ENCODE measurements at places on chromosomes 4 and X. TPM values are rescaled to one million over a fixed set of nuclear protein-coding genes. Genes with fewer than 3 reads are reported as not detected.

- no peak for DNase-seq
These were observed 52.2 kb upstream of the FGF13 start for GRCh38 chrX:138763761-138764160.

DNA sequence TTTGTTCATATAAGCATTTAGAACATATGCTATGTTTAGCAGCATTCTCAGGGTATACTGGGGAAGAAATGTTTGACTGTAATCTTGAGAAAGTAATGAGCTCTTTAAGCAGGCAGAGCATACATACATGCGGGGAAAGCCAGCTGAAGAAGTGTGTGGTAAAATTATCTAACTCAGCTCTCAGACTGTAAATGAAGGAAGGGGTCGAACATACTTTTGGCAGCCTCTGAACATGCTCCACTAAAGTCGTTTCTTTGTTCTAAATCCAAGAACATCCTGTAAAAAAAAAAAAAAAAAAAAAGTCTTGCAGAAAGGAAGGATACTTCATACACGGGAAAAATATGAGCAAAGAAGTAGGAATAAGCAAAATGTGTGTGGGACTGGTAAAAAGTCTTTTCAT is 224.8 kb downstream of the GRID2 start:
- no peak for DNase-seq

- DNase-seq = no peak
These were observed 121.0 kb downstream of the PPA2 start for GRCh38 chr4:105352826-105353225.

DNA sequence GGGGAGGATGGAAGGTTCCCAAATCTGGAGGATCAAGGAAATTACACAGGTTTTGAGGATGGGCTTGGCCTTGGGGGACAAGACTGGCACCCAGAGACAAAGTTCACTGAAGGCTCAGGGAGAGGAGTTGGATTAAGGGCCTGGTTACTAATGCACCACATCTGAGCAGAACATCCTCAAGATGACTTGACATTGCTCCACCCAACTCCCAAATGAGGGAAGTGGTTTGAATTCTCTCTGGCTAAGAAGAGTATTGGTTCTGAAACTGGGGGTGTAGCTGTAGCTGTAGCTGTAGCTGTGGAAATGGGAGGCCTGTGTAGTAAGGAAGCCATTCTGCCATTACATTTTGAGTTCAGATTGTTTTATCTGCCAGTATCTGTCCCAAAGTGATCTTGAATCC is 129.4 kb downstream of the RASL11B start:
- DNase-seq = no peak

GRCh38 chr4:82248903-82249632 is 124.7 kb downstream of the HNRNPD start:
- DNase-seq = no peak

DNA sequence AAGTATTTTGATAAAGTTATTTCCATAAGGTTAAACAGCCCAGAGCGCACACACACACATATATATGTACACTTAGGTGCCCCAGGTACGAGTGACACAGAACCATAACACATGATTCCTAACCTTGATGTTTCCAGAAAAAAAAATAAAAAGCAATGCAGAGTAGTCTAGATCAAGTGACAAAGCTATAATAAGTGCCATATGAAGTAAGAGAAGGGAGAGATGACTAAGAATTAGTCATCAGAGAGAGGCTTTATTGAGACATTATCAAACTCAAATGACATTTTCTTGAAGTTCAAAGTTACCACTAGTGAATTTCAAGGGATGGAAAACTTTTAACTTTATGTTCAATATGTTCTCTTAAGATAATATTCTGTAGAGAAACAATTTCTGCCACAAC is 215.0 kb downstream of the HTR2C start:
- DNase-seq = no peak

GRCh38 chrX:107842715-107843400 is 17.2 kb downstream of the MID2 start:
- no peak for DNase-seq

- peak; percentile 31 for DNase-seq
These were observed 41.1 kb upstream of the WDR1 start for GRCh38 chr4:10157478-10158332.

GRCh38 chr4:127846061-127846460 is 34.6 kb upstream of the PLK4 start:
- DNase-seq = no peak

DNA sequence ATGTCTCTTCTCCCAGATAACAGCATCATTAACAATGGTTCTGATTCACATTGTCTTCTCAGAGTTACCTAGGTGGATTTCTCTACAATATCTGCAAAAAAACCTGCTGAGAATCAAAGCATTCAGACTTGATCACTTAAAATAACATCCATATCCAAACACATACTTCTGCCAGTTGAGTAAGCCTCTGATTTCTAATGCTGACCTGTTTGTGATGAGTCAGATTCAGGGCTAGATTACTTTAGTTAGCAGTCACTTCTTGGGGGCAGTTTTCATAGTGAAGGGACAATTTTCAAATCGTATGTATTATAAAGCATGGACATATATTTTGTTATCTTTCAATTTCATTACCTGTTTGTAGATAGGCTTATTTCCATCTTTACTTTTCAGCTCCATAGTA is 35.5 kb downstream of the CCNI start:
- no peak for DNase-seq

DNA sequence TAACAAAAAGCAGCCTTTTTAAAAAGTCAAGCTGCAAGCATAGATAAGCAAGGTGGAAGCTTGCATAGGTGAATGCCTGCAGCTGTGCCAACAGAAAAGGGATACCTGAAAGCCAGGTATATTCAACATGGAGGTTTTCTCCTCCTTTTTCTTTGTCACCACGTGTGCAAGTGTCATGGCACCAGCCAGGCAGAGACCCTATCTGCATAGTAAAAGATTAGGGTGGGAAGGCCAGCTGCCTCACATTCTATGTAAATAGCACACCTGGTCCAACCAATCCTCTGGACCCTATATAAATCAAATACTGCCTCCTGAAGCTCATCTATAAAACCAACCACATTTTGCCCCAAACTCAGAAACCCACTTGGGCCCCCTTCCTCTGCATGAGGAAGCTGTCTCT is 28.0 kb upstream of the PLK4 start:
- no peak for DNase-seq

- no peak for DNase-seq
These were observed 688 bp downstream of the UXT start for GRCh38 chrX:47658301-47658683.

DNA sequence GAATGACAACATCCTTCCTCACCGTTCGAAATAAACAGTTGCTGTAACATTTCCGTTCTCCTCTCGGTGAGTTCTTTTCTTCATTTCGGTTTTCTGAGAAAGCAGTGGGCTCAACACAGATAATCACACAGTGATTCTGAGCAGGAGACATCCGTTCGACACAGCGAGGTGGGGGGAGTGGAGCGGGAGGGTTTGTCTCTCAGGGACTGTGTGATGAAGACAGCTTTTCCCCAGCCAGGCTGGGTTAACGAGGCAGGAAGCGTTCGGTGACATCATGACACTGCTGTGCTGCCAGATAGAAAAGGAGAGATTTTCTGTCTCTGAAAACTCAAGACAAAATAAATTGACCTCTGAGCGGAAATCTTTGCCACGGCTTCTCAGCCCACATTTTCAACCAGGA is 119.3 kb downstream of the CRLF2 start:
- DNase-seq = peak; percentile 54

- DNase-seq = no peak
These were observed 69.9 kb downstream of the COX7B2 start for GRCh38 chr4:46839128-46839527.

GRCh38 chrX:48961585-48962091 is 4.2 kb upstream of the OTUD5 start:
- no peak for DNase-seq

DNA sequence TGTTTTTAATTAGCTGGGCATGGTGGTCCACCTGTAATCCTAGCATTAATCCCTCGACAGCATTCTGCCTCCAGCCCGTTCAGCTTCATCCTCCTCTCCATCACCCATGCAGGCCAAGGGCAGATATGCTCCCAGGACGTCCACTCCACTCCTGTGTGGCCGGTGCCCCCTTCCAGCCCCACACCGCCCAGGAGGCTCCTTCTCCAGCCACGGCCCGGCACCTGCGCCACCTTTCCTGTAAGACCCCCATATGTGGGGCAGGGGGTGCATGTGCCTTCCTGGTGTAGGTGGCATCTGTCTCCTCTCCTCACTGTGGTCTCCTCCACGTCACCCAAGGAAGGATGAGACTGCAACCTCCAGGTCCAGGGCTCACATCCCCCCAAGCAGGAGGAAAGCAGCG is 57.0 kb upstream of the MXD4 start:
- DNase-seq = no peak

GRCh38 chr4:137934911-137935310 is 307.2 kb downstream of the SLC7A11 start:
- no peak for DNase-seq

DNA sequence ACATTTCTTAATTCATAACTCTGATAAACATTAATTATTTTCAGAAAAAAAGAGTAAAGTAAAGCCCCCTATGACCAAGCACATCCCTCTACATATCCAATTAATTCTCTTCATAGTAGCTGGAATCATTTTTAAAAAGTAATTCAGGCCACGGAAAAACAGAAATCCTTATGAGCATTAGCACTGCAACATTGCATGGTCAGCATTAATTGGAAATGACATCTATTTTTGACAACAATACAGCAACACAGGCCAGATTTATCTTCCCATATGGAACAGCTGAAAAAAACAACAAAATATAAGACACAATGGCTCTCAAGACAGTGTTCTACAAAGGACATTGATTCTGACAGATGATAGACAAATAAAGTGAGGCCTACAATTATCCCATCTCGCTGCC is 236.6 kb downstream of the TMA16 start:
- no peak for DNase-seq

DNA sequence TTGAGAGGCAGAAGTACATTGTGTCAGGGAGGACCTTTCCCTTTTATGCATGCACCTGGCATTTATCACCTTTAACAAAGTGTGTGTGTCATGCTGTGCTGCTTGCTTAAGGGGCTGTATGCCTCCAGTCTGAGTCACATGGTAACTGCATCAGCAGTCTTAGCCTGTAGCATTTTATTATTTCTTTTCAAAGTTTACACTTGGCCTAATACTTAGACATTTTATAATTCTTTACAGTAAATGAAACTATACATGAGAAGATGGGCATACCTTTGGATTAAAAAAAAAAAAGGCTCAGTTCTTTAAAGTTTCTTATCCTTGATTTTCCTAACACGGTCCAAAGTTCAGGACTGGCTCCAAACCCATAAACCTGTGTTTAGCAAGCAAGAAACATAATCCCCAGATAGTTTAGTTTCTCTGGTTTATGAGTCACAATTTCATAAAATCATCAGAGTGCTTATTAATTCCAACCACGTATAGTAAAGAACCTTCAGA is 14.6 kb downstream of the NPNT start:
- DNase-seq = no peak

DNA sequence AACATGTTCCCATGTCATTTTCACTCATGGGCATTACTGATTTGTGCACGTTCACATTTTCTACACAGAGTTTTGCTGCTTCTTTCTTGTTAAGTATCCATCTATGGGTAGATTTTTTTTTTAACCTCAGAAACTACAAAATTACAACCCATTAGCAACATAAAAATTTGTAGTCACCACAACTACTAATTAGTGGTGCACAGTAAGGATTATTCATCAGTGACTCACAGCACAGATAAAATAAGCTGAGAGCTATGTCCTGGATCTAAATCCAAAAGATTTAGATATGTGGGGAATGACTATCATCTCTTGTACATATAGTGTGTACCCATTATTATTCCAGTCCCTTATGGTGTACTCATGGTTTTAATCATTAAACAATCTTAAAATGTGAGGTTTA is 19.7 kb upstream of the AMELX start:
- DNase-seq = no peak

- no peak for DNase-seq
These were observed 177.3 kb downstream of the FRMPD4 start for GRCh38 chrX:12315526-12315925.

- DNase-seq = no peak
These were observed 2414.2 kb downstream of the PCDH7 start for GRCh38 chr4:33134366-33134765.

DNA sequence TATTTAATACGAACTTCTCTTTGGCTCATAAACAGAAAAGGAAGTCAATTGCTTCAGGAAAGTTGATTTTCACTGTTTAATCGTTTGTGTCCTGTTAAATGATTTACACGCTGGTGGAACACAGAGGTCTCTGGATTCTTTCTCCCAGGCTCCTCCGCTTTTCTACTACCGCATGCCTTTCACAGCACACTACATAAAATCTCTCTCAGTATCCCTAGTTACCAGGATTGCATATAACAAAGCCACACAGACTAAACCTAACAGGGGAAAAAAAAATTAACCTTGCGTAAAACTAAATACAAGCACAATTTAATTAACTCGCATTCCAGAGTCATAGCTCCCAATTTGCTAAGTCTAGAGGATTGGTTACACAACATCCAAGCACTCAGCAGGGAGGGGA is 133.9 kb downstream of the CORIN start:
- no peak for DNase-seq

GRCh38 chr4:88110826-88111225 is 47.6 kb downstream of the ABCG2 start:
- DNase-seq = no peak

GRCh38 chrX:111164728-111165127 is 68.7 kb downstream of the PAK3 start:
- DNase-seq = no peak

DNA sequence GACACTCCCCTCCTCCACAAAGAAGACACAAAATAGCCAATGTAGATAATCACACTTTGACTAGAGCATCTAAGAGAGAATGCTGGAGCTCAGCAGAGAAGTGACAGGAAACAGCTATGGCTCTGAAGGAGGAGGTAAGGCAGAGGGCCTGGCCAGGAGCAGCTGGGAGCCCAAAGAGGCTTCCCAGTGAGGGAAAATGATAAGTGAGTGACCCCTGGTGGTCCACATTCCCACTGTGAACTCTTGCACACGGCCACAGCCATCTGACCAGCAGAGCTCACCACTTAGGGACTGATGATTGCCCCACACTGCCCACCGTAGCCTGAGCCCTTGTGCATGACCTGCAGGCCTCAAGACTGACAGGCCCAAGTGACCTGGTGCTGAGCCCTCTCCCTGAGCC is 162.7 kb upstream of the GALNTL6 start:
- DNase-seq = no peak

DNA sequence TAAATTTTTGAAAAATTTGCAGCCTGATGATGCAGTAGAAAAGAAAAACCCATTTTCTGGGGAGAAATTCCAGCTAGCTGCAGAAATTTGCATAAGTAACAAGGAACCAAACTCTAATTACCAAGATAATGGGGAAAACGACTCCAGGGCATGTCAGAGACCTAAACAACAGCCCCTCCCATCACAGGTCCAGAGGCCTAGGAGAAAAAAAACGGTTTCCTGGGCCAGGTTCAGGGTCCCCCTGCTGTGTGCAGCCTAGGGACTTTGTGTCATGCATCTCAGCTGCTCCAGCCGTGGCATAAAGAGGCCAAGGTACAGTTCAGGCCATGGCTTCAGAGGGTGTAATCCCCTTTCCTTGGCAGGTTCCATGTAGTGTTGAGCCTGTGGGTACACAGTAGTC is 733.7 kb upstream of the CT83 start:
- DNase-seq = no peak

The SMPX gene
- not detected for total RNA-seq

The RTL9 gene
- not detected for total RNA-seq

The NIPAL1 gene
- total RNA-seq = 2.5 TPM

The HS3ST1 gene
- 0.86 TPM for total RNA-seq

The ADH7 gene
- total RNA-seq = not detected

The GAK gene
- 162 TPM for total RNA-seq

The CXCL3 gene
- total RNA-seq = not detected

The ZIC3 gene
- total RNA-seq = not detected

The PDGFRA gene
- not detected for total RNA-seq

The PRDM5 gene
- 3.5 TPM for total RNA-seq

The ENOPH1 gene
- 30.6 TPM for total RNA-seq

The VCX3A gene
- total RNA-seq = not detected

The DNAAF6 gene
- total RNA-seq = not detected

The KCNIP4 gene
- not detected for total RNA-seq

The CAPN6 gene
- not detected for total RNA-seq
